ENCODE measurements at places on chromosomes 1 and 21. TPM values are rescaled to one million over a fixed set of nuclear protein-coding genes. Genes with fewer than 3 reads are reported as not detected.

The ETV3L gene
- not detected for total RNA-seq

The EVA1C gene
- total RNA-seq = 43.8 TPM

The SH2D5 gene
- 17.1 TPM for total RNA-seq

The DISP3 gene
- 0.31 TPM for total RNA-seq

The IFFO2 gene
- total RNA-seq = 16.2 TPM

The NR1I3 gene
- total RNA-seq = 0.15 TPM

The NBPF1 gene
- total RNA-seq = 17.0 TPM

The ALPL gene
- total RNA-seq = 0.22 TPM

The TNNI3K gene
- not detected for total RNA-seq

The OR2G6 gene
- total RNA-seq = not detected

The LEPR gene
- 2.8 TPM for total RNA-seq

The TTLL7 gene
- total RNA-seq = 3.9 TPM

The GUCA2B gene
- not detected for total RNA-seq

The PDZK1IP1 gene
- 5.6 TPM for total RNA-seq

The NEK2 gene
- 45.6 TPM for total RNA-seq

The PTGER3 gene
- total RNA-seq = not detected

The NSL1 gene
- 40.1 TPM for total RNA-seq

The IER5 gene
- 43.7 TPM for total RNA-seq

The OR2M3 gene
- total RNA-seq = not detected

The PROK1 gene
- not detected for total RNA-seq

The LRRC8B gene
- total RNA-seq = 4.0 TPM

The PGLYRP3 gene
- total RNA-seq = not detected

The CLDN19 gene
- total RNA-seq = not detected

The ZNF697 gene
- 1.7 TPM for total RNA-seq

The SLC45A1 gene
- 6.1 TPM for total RNA-seq

Measured in A549 treated with CORT108297 at 1 μM for 4 hours (cell line).